ENCODE measurements at places on chromosomes 1 and 21.
A peak's percentile ranks its signal among the peaks of the same experiment; 100 is the strongest.

GRCh38 chr1:98280049-98280448 is 359.2 kb upstream of the DPYD start:
- DNase-seq, result no peak

DNA sequence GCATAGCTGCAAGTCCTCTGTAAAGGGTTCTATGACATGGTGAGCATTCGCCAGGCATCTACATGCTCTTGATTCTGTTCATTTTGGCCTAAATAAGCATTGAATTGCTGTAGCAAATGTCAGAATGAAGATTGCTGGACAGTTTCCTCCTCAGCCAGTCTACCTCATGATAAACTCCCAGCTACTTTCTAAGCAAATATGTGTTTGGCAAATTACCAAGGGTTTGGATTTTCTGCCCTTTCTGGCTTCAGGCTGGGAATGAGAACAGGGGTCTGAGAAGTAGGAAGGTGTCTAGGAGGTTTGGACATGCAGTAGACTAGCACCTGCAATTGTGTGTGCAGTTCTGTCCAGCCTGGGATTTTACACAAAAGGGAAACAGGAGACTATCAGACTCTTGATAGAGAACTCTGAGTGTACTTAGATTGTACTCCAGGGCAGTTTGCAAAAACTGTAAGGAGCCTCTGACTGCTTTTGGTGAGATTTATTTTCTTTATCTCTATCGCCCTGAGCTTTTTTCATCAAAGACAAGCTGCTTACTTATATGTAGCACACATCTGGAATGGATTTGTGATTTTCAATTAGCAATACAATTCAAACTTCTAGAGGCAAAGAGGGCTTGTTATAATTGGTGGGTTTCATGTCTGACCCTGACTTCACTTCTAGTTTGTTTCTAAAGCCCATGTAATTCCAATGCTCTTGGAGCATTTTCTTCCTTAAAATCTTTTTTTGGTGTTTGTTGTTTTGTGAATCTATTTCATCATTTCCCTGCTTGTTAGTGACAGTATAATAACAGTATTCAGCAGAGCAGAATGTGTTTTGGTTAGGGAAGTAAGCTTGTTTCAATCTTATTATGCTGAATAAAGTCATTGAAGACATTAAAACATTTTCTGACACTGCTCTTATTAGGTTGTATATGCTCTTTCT is 150.8 kb downstream of the VPS13D start:
- no peak for DNase-seq

DNA sequence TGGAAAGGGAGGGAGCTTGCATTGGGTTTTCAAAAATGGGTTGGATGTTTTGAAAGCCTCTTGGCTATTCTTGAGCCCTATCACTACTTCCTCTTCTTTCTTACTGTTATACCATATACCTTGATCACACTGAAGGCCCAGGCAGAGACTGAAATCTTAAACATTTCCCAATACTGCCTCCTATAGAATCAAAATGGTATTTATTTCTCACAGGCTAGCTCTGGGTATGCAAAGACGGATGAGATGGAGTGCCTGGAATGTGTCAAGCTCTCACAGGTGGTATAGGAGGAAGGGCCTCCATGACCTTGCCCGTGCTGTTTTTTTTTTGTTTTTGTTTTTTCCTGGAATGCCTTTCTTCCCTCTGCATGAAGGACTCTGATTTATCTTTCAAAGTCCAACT is 268.4 kb upstream of the USP24 start:
- DNase-seq, result no peak

- DNase-seq, result no peak
These were observed 14.9 kb upstream of the PLCH2 start for GRCh38 chr1:2460996-2461751.

- no peak for DNase-seq
These were observed 1.6 kb upstream of the DNMT3L start for GRCh38 chr21:44263221-44263760.

DNA sequence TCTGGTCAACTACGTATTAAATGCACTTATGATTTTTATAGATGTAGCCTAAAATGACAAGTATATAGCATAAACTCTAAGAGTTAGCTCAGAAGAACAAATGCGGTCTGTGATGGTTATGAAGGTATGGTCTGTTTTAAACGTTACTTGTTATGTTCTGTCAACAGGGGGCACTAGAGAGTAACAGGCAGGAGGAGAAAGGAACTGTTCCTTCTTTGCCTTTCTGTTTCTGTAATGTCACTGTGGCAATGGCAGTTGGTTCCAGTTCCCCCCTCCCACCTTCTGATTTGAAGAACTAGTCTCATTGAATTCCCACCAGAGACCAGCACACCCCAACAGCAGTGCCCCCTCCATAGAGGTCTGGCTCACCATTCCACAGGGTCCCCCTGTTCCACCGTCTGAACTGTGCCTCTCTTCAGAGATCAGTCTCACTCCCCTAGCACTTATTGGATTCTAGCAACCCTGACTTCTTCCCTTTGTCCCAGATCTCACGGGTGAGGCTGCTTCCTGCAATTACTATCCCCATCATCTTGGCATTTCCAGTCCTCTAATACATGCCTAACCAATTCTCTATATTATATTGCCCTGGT is 14.0 kb downstream of the KRTAP24-1 start:
- DNase-seq, result no peak

DNA sequence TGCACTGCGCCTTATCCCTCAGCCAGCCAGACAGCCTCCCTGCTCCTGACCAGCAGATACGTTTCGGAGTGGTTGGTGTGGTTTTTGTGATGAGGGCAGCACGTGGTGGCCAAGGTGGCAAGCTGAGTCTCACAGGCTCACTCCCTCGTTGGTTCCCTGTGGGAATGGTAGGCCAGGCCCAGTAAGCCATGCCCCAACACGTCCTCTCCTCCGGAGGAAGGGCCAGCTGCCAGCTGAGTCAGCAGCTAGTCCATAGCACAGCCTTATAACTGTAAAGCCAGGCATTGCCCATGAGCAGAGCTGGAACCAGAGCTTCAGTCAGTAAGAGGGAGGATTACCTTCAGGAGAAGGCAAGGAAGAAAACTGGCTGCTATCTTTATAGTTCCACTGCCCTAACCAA is 29.5 kb downstream of the SZRD1 start:
- DNase-seq, result no peak

GRCh38 chr1:59146651-59147358 is 150.1 kb upstream of the FGGY start:
- no peak for DNase-seq

GRCh38 chr1:17912491-17912890 is 157.4 kb downstream of the ACTL8 start:
- no peak for DNase-seq

DNA sequence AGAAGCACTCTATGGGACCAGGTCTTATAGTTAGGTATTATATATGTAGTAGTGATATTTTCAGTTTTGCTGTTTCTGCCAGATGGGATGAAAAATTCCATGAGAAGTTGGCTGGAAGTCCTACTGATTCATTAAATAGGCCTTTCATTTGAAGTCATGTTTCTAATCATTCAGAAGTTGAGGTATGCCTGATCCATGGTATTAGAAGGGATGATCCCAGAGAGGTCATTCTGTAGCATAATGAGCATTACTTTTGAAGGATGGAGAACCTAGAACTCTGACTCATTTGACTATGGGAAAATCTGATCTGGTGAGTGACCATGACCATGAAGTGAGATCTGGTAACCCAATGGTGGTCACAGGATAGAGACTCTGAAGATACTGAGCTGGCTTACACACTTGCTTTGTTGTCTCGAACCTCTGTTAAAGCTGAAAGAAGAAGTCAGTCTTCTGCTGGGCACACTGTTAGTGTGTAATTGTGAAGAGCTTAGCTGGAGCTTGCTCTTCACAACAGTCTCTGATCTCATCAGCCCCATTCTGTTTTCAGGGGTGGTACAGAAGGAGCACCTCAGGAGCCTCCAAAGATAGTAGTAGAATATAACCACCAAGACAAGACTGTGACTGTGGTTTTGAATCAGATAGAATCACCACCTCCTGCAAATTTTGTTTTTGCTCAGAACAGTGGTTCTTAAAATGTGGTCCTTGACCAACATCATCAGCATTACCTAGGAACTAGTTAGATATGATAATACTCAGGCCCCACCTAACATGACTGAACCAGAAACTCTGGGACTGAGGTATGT is 9.0 kb downstream of the MGST3 start:
- no peak for DNase-seq

- DNase-seq, result no peak
These were observed 251.4 kb upstream of the B3GALT2 start for GRCh38 chr1:193437785-193438184.

DNA sequence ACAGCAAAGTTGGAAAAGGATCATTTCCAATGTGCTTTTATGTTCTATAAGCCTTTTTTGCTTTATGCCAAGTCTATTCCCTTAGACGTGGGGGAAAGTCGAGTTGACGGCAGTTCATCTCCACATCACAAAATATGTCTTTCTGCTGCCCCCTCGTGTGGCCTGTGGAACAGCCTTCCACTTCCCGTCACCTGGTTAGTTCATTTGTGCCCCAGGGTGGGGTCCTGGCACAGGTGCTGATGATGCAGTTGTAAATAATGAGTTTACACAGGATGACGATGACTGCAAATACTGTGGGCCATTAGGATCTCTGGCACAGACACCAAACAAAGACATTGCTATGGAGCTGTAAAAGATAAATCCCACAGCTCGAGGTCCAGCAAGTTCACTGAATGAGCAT is 10.0 kb upstream of the OTUD3 start:
- DNase-seq, result no peak

GRCh38 chr1:234610666-234611224 is 767 bp upstream of the IRF2BP2 start:
- DNase-seq, result peak; percentile 72

GRCh38 chr1:48608882-48609281 is 136.9 kb upstream of the SPATA6 start:
- no peak for DNase-seq

DNA sequence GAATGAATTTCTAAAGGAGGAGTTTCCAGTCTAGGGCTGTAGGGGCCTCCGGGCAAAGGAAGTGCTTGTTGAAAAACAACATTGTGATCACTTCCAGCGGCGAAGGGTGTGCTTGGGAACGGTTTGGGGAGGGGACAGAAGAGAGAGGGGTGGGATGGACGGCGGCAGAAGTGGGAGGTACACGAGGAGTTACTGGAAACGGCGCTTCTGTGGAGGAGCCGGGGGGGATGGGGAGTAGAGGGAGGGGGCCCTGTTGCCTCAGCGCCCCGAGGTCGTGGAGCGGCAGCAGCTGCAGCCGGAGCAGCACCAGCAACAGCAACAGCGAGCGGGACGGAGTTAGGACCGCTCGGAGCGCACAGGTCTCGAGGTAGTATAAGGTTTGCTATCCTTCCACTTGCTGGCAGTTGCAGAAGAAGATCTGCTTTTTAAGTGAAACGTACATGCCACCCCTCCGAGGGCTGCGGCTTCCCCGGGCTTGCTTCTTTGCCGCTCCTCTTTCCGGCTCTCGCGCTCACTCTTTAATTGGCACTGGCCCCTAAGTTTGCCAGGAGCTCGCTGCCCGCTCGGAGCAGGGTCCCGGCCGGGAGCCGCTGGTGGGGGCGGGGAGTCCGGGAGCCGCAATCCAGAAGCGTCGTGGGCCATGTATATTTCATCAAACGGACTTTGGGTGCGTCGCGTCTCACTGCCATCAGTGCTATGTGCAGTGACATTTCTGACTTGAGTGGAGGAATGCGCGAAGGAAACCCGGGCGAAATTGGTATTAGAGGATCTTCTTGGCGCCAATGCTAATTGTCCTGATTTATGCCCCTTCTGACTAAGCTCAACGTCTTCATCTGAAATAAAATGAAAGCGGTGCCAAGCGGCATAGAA is 771 bp upstream of the NTNG1 start:
- no peak for DNase-seq
